ENCODE measurements at places on chromosomes 3 and 15.

DNA sequence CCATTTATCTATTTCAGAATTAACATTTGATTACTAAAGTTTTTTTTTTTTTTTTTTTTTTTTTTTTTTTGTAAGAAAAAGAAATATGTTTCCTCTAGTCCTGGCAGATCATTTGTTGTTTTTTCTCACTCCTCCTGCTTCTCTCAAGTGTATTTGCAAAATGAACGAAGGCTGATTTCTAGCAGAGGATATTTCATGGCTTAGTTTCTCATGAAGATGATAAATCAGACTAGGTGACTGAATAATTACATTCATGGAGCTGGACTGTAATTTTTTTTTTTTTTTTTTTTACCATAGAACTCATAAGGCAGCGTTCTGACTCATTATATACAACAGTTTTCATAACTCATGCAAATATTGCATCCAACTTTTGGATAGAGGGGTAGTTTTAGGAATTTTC, 332.5 kb upstream of the SEMA6D start:
- DNase-seq = no peak

DNA sequence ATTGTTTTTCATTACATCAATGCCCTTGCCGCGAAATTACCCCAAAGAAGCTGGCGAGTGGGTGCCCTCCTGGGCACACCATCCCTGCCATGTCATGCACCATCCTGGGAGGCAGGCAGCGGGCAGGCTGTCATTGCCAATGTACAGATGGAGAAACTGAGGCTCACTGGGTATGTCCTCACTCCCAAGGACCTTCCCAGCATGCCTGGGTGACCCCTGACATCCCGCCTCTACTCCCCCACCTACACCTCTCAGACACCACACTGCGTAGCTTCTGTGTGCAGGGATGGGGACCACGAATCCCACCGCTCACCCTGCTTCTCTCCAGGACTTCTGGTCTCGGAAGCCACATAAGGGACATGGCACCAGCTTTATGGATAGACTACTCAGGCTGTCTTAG, 41.0 kb upstream of the SLC41A3 start:
- no peak for DNase-seq

DNA sequence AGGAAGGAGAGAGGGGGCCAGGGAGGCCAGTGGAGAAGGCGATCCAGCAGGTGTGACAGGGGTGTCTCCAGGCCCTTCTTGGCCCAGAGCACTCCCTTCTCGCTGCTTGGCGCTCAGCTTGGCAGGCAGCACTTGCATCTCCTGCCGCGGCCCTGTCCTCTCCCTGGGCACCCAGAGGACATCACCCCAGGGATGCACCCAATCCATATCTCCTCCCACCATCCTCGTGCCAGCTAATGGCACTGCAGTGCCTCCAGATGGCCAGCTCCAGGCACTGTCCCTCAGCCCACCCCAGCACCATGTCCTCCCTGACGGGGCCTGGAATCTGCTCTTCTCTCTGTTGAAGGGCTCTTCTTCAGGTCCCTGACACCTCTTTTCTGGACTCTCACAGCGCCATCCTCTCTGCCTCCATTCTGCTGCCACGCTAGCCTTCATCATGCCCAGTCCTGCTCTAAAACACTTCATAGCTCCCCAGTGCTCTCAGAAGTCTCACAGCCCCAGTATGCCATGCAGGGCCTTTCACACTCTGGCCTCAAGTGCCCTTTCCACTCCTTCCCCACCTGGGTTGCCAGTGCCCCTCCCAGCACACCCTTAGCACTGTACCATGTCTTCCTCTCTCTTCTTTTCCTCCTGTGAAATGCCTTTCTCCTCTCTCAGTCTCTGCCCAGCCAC, 106.8 kb upstream of the SLC6A11 start:
- no peak for DNase-seq

DNA sequence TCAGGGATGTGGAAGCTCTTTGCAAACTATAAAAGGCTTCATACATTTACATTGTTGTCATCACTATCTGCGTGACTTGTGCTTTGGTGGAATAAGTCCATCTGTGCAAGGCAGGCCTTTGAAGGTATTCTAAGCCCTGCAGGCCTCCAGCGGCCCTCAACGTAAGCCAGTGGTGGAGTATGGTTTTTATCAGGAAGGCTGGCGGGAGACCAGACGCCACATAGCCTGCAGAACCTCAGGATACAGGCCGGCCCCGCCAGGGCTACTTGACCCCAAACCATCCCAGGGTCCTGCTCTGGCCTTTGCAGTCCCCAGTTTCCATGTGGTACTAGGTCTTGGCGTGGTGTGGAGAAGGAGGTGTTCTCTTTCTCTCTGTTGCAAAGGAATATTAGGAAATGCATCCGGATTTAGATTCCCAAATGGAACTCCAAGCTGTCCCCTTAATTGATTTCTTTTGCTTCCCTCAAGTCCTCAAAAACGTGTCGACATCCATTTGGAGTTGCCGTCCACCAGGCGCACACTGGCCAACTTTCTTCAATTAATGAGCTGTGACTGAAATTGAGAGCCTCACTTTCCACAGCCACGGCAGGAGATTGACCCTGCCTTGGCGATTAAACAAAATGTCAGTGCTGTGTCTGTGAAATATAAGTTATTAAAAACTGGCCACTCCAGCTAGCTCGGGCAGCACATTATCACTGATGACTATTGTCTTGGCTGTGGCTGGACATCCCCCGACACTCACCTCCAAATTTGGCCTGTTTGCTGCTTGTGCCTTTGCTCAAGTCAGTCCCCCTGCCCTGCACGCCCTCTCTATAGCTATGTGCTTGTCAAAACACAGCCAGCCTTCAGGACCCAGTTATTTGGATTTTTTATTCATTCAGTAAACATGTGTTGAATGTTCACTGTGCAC, 239.8 kb upstream of the TLE3 start:
- DNase-seq = no peak

DNA sequence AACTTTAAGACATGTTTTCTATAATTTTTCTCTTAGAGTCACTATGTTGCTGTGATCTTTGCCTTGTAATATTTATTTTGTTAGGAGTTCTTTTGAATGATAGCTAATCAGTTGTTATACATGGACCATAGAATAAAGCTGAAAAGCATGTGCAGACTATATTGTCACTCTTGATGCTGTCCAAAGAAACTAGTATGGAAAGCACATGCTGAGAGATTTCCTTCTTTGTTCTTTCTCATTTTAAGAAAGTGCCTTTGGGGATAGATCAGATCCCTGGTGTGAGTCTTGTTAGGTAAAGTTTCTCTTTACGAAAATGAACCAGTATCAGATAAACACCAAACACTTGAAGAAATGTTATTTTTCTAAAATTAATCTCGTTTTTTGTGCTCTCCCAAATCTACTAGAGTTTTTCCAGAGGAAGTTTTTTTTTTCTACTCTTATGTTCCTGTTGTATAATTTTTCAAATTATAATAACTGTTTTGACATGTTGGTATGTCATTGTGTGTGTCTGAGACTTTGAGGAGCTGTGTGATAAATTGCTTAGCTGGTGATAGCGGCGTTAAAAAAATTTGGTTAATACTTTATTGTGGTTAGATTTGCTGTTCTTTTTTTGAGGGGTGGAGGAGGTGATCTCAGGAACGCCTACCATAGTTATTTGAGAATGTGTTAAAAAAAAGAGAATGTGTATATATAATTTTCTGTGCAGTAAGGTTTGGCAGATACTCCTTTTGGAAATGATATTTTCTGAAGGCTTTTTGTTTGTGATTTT, 2.2 kb downstream of the PIAS1 start:
- no peak for DNase-seq

DNA sequence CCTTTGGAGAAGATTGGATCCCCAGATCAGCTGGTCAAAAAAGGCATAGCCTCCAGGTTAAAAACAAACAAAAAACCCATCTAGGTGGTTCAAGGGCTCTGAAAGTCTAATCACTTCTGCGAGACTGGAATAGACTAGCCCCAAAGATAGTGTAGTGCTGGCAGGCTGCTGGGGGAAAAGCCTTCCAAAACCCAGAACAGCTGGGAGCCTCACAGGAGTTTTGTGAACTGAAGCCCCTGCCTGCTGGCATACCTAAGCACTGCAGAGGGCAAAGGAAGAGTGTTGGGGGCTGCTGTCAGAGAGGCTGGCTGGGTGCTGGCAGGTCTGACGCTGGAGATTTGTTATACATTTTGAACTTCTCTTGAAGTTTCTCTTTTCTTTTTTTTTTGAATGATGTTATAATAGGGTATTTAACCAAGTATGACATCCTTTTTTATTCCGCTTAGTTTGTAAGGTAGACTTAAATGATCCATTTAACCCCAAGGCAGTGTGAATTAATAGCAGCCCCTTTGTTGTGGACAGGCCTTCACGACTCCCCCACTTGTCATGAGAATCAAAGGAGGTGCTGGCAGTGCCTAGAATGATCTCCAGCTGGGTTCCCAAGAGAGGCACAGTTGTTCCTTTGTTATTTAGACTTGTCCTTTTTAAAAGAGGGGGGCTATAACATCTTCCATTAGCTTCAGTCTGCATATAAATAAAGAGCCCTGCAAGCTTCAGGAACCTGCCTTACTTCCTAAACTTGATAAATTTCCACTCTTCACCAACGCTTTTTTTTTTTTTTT, 53.9 kb downstream of the CRTC3 start:
- DNase-seq = no peak

GRCh38 chr15:60118626-60119025, 114.5 kb downstream of the FOXB1 start:
- no peak for DNase-seq

GRCh38 chr3:52388933-52389332, 56.0 kb downstream of the SEMA3G start:
- DNase-seq = no peak

- DNase-seq = no peak
These were observed 27.3 kb downstream of the CD276 start for GRCh38 chr15:73711526-73711925.

DNA sequence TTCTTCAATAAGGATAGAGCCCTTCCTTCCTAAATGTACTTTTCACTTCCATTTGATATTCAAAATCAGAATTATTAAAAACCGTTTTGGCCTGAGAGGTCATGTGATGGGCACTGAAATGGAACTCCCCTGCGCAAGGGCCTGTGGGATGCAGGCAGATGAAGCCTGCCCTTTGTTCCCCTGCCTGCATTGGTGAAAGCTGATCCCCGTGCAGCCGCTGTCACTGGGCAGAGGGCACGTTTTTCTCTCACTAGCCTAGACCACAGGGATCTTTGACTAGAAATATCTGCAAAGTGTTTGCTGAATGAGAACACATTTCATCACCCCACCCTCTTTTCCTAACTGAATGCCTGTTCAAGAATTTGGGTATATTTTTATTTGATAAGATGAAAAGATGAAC, 74.9 kb downstream of the TIPARP start:
- no peak for DNase-seq

DNA sequence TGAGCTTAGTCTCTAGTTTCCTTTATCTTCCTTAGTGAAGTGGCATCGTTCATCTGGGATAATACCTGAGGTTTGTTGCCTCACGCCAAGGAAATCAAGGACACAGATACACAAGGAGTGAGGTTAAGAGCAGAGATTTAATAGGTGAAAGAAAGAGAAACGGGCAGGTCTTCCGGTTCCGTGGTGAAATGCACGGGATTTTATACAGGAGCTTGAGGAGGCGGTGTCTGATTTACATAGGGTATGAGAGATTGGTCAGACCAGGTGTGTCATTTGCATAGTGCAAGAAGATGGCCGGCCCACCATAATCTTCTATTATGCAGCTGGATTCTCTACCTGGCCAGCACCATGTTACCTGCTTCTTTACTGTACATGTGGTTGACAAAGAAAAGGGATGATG, 17.2 kb downstream of the ARRDC4 start:
- no peak for DNase-seq

All from stimulated activated CD4-positive, alpha-beta T cell treated with anti-CD3 and anti-CD28 coated beads, Interleukin-1b, Interleukin-23, amount 100 ng/mL, for 1 hour (primary cell).